Breast epithelium (tissue), 4 donors: ENCODE measurements at places on chromosomes 1 and 21.

GRCh38 chr1:157782931-157783330 lies 6.0 kb upstream of the FCRL2 start:
- DNase-seq = no peak

DNA sequence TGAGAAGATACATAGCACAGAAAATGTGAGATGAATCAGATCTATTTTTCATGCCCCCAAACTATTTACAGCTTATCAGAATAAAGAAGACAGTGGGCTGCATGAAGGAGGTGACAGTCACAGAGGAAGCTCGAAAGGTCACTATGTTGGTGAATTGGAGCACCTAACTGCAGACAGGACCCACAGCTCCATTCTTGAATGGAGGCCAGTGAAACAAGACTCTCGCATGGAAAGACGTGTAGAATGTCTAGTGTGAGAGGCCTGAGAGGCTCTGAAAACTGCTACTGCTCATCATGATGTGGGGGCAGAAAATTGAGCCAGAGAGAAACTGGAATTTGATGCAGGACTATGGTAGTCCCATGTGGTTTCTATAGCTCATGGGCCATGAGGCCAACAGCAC lies 60.3 kb upstream of the CCDC190 start:
- DNase-seq = no peak

GRCh38 chr21:28749536-28749935 lies 243.1 kb downstream of the LTN1 start:
- no peak for DNase-seq

GRCh38 chr21:45981151-45982091 lies at the start of gene COL6A1:
Gene COL6A1, plus strand, starts transcription at chr21:45981770. Its CDS starts 81 bp downstream, at chr21:45981851.
- peak; percentile 76 for DNase-seq

DNA sequence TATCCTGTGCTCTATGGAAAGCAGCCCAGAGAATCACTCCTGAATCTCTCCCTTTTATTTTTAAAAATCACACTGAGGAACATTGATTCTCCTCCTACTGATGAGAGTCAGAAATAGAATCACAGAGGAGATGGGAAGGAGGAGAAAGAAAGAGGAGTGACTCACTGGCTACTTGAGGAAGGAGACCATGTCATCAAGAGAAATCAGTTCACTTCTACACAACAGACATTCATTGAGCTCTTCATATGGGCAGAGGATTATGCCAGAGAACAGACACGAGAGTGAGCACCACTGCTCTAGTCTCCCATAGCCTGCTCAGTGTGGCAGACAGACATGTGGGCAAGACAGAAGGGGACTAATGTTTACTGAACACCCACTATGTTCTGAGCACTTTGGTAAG lies 44.2 kb downstream of the RAB3B start:
- DNase-seq = no peak

GRCh38 chr1:226082959-226083301 lies 20.4 kb downstream of the H3-3A start:
- peak; percentile 58 for DNase-seq

DNA sequence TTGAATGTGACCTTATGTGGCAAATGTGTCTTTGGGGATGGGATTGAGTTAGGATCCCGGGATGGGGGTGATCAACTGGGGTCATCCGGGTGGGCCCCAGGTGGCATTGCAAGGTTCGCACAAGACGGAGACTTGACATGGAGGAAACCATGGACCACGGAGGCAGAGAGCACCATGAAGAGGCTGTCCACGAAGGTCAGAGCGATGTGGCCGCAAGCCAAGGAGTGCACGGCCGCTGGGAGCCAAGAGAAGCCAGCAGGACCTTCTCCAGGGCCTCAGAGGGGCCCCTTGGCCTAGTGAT lies 22.3 kb upstream of the COL18A1 start:
- DNase-seq = no peak

DNA sequence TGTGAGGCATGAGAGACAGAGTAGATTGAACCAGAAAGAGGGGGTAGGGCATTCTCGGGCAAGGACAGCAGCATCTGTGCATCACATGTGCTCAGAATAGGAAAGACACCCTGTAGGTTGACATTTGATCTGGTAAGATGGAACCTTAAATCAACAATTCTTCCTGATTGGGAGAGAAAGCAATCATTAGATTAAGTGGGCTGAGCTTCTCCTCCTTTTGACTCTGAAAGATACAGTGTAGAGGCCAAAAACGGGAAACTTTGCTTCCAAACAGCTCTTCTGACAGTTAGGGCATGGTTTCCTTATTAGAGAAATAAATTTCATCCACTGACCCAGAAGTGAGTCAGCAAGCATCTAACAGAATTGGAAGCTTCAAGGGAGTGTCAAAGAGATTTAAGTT lies 9.7 kb downstream of the KIF14 start:
- DNase-seq = no peak

DNA sequence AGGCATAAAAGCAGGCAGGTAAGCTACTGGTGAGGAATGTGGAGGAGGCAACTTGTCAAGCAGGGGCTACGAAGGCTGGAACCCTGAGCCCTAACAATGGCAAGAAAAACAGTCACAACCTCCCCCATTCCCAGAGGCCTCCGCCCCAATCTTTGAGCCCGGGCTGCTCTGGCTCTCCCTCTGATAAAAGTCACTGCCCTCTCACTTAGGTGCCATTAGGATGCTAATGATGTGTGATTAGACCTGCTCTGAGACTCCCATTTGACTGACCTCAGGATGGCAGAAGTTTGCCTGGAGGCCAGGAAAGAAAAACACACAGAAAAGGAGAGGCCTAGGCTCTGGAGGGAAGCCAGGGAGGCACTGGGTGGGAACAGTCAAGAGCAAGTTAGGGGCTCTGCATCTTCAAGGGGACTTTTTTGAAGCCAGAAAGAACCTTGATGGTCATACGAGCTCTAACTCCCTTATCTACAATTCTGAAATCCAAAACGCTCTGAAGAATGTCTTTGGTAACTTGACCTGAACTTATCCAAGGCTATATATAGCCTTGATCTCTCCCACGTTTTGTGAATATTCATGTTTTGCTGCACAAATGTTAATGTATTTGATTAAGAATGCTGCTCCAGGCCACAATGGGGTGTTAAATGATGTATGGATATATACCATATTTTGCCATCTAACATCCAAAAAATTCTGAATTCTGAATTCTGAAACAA lies 98.9 kb downstream of the TRABD2B start:
- no peak for DNase-seq

- DNase-seq = no peak
Measured at GRCh38 chr1:41689558-41689981, 205.1 kb upstream of the EDN2 start.

- DNase-seq = no peak
Measured at GRCh38 chr1:202852163-202852904, 36.6 kb downstream of the RABIF start.

DNA sequence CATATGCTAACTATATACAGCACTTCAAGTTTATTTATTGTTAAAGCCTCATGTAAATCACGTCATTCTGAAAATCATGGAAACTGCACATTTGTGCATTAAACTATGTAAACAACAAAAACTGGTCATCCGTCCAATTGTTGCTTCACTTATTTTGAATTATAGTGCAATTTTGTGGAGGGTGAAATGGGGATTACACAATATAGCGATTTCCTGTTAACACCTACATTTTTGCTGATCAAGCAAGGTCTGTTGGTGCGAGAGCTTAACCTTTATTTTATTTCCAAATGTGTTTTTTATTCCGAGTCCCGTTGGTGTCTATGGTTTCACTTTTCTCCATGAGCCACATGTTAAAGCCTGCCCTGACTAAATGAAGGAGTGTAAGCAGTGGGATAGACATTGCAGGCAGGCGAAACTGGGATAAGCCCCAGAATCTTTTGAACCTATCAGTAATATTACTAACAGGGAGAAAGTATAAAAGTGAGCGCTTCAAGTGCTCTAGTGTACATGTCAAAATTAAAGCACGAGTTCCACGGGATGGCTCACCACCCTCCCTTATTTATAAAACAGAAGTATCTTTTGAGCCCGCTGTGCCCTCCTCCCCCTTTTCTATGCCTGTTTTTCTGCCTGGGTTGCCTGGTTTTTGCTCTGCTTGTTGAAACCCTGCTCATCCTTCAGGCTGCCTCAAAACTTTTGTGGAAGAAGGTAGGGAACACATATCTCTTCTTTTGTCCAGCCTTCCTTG lies 120.7 kb downstream of the NFIA start:
- no peak for DNase-seq

DNA sequence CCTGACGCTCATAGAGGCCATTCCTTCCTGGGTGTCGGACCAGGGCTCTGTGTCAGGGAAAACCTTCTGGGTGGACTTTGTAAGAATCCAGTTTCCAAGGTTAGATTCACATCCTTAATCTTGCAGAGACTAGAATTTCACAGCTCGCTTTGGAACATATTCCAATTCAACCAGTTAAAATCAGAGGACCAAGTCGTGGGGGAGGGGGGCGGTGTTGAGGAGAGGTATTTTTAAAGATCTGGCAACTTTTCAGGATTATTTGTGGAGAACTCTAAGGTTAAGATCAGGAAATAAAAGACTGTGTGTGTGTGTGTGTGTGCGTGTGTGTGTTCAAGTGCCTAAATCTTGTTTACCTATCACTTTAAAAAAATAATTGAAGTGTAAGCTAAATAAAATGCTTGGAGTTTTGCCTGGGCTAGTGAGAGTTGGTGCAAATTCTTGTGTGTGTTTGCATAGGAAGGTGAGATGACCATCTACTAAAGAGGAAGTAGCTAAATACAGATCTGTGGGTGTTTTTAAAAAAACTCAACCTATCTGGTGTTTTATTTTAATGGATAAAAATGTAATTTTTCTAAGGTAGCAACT lies 21.8 kb downstream of the TENT5C start:
- no peak for DNase-seq

DNA sequence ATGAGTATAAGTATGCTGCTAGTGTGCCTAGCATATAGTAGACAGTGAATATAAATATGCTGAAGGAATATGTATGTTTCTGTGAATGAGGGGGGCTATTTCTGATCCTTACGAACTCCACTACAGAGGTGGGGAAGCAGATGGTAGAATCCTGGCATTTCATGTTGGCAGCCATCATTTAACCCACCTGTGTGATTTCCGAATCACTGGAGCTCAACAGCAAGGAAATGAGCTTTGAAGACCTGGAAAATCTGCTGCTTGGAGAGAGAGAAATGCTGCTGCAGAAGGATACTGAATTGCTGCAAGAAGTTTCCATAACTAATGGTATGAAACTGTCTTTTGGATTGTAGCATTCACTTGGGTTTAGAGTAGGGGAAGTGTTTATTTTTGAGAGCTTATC lies 83.5 kb downstream of the RABGAP1L start:
- DNase-seq = no peak

DNA sequence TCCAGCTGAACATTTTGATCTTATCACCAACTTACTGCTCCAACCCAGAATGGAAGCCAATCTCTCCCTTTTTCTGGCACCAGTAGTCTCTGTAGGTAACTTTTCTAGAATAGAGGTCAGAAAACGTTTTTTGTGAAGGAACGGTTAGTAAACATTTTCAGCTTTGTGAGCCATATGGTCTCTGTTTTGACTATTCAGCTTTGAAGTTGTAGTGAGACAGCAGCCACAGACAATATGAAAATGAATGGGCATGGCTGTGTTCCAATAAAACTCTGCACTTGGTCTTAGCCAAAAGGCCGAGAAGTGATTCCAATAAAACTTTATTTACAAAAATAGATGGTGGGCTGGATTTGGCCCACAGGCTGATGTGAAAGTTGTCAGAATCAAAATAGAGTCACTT lies 28.9 kb downstream of the MAP10 start:
- no peak for DNase-seq

- no peak for DNase-seq
Measured at GRCh38 chr1:23875382-23875781, 7.3 kb upstream of the FUCA1 start.
